ENCODE measurements at places on chromosomes 11 and 22. TPM values are rescaled to one million over a fixed set of nuclear protein-coding genes. Genes with fewer than 3 reads are reported as not detected.
A peak's percentile ranks its signal among the peaks of the same experiment; 100 is the strongest.

DNA sequence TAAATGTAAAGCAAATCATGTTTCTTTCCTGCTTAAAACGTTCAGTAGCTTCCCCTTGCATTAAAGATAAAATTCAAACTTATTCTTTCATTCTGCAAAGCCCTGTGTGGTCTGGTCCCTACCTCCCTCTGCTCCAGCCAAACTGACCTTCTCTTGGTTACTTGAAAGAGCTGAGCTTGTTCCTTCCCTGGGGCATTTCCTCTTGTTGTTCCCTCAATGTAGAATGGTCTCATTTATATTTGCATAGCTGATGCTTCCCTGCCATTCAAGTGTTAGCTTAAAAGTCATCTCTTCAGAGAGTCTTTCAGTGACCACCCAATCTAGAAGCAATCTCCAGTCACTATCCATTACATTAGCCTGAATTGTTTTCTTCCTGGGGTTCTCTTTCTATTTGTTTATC is 1618.5 kb upstream of the TENM4 start:
- DNase-seq, result no peak

The PAMR1 gene
- total RNA-seq, result not detected

GRCh38 chr11:11668274-11668673 is 46.5 kb upstream of the GALNT18 start:
- DNase-seq, result no peak

The HBE1 gene
- total RNA-seq, result not detected

DNA sequence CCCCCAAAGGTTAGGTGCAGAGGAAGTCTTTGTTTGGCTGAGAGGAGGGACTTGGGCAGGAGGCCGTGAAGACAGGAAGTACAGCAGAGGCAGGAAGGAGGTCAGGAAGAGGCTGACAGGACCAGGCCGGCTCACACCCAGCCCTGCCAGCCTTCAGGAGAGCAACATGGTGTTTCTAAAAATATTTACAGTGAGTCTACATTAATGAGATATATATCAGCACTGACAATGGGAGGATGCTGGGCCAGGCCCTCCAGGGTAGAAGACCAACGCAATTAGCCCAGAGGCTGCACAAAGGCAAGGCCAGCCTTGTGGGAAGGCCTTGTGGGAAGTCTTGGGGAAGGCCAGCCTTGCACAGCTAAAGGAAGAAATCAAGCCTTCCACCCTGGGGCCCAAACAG is 7.9 kb upstream of the APLNR start:
- DNase-seq, result no peak

- DNase-seq, result no peak
Measured at GRCh38 chr11:44977493-44977984, 26.9 kb upstream of the TP53I11 start.

The TBRG1 gene
- total RNA-seq, result 38.4 TPM

GRCh38 chr11:98565311-98565710 is 455.4 kb upstream of the CNTN5 start:
- DNase-seq, result no peak

The CD3D gene
- 438 TPM for total RNA-seq

The NCR3LG1 gene
- 6.0 TPM for total RNA-seq

- no peak for DNase-seq
Measured at GRCh38 chr11:95242091-95242844, 11.3 kb upstream of the SESN3 start.

The RCOR2 gene
- 0.11 TPM for total RNA-seq

GRCh38 chr11:82722231-82722630 is 11.4 kb downstream of the FAM181B start:
- DNase-seq, result no peak

DNA sequence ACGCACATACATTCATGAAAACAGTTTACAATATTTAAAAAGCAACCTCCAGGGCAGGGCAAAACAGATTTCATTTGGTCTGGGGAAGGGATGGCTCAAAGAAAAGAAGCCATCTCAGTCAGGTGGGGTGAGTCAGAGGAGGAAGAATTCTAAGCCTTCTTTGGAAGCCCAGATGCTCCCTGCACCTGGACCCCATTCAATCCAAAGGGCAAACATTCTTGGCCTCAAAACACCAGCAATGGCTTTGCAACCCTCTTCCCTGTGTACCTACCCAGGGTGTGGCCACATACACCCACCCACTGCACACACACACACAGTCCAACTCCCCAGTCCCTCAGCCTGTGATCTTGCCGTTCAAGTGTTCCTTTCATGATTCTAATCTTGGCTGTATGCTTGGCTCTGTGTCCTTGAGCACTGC is 2.0 kb downstream of the KCNE3 start:
- no peak for DNase-seq

DNA sequence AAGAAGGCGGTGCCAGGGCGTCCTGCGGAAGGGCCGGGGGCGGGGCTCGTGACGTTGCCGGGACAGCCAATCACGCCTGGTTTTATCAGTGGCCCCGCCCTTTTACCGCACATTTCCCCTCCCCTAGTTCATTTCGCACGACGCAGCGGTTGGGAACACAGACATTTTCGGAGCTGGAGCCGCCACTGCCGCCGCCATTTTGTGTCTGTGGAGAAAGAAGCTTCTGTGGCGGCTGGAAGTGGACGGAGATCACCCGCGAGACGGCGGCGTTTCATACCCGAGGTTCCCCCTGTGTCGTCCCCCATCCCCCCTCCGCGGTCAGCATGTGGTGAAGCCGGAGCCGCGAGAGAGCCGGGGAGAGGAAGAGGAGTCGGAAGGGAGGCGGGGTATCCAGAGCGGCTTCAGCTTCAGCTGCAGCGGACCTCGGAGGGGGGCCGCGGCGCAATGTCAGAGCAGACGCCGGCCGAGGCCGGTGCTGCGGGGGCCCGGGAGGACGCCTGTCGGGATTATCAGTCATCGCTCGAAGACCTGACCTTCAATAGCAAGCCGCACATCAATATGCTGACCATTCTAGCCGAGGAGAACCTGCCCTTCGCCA is at the start of gene PCF11:
TSS of gene PCF11 (plus strand) at position 136 of the 598 bp plus-strand sequence. CDS start at position 445, 309 bp downstream.
- DNase-seq, result no peak

- DNase-seq, result no peak
Measured at GRCh38 chr11:116750070-116750718, 22.6 kb downstream of the BUD13 start.

- DNase-seq, result no peak
Measured at GRCh38 chr22:47310601-47311000, 548.2 kb downstream of the TBC1D22A start.

DNA sequence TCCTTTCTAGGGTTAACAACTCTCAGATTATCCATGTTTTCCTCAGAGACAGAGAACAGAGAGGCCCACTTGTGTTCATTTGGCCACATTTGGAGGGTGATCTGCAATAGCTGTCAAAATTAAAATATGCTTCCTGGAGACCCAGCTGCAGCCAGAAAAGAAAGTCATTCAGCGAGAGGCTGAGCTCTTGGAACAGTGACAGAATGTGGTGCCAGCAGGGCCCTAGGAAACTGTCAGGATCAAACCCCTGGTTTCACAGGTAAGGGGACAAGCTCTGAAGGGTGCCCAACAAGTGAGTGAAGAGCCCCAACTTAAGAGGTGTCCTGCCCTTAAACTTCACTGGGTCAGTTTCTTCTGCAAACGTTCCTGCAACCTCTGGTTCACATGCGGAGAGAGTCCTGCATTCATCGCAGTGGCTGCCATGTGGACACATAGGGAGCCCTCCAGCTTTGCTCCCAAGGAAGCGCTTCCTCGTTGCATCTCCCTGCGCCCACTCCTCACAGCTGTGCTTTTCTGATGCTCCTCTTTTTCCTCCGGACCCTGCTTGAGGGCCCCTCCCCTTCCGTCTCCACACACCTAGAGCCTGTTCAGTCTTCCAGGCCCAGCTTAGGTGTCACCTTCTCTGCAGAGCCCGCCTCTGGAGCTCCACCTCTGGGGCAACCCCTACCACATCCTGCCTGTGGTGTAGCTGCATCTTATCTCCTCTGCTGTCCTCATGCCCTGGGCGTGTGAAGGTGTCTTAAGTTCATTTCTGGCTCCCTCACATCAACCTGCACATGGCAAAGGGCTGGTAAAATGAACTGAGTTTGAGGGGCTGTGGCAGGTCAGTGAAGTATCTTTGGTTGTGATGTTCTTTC is 3.9 kb downstream of the UCP3 start:
- peak; percentile 93 for DNase-seq

DNA sequence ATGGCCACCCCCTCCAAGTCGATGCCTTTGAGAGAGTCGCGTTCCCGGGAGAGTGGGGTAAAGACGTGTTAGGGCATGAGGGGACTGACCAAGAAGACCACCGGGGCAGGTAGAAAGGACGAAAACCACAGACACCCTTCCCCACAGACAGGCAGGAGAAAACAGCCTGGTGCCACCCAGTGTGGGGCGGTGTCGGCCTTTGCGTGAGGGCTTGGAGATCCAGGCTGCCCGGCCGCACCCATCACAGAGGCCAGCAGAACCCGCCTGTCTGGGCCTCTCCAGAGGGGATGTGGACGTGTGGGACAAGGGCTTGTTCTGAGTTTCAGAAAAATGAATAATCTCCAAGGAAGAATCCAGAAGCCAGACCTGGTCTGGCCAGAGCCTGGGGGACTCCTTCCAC is 30.8 kb downstream of the DAGLA start:
- no peak for DNase-seq

GRCh38 chr11:67612751-67613150 is 6.0 kb downstream of the NDUFV1 start:
- DNase-seq, result no peak

The LTO1 gene
- 25.0 TPM for total RNA-seq

The APBB1 gene
- 43.6 TPM for total RNA-seq

DNA sequence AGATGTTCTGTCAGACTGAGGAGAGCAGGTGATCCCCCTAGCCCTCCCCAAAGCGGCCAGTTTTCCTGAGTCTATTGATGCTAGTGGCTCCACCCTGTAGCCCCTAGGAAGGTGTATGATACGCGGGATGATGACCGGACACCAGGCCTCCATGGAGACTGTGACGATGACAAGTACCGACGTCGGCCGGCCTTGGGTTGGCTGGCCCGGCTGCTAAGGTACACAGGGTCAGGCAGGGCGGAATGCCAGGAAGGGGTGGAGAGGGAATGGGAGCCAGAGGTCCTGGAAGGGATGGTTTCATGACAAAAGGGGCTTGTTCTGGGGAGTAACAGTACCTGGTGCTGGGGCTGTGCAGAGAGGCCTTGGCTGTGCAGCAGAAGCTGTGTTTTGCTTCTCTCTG is 3.2 kb downstream of the ZFPL1 start:
- no peak for DNase-seq

GRCh38 chr11:76456571-76456970 is 11.8 kb downstream of the EMSY start:
- no peak for DNase-seq

- no peak for DNase-seq
Measured at GRCh38 chr22:48157676-48158075, 1395.2 kb downstream of the TBC1D22A start.

The KCNQ1 gene
- 2.6 TPM for total RNA-seq

GRCh38 chr11:47516984-47517853 is 35.7 kb downstream of the CELF1 start:
- no peak for DNase-seq

DNA sequence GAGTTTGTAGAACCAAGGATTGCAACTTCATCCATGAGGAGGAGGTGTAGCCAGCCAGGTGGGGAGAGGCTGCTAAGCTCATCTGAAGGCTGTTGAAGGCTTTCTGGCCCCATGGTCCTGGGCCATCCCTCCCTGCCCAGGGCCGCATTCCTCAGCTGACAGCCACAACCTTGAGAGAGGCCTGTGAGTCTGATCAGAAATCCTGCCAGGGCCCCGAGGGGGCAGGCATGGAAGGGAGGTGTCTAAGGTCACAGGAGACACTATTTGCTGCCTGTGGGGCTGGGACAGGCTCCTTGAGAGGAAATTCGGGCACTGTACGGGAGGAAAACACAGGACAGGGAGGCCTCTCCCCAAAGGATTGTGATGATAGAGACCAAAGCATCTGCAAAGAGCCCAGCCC is 88.1 kb upstream of the IGLL5 start:
- no peak for DNase-seq

The CD44 gene
- 534 TPM for total RNA-seq

GRCh38 chr11:37942081-37942480 is 1344.0 kb upstream of the RAG2 start:
- DNase-seq, result no peak

- DNase-seq, result no peak
Measured at GRCh38 chr11:66546368-66546965, at the start of gene ACTN3. Gene ACTN3 (plus strand): TSS chr11:66546903. CDS start chr11:66546938, 35 bp downstream.

DNA sequence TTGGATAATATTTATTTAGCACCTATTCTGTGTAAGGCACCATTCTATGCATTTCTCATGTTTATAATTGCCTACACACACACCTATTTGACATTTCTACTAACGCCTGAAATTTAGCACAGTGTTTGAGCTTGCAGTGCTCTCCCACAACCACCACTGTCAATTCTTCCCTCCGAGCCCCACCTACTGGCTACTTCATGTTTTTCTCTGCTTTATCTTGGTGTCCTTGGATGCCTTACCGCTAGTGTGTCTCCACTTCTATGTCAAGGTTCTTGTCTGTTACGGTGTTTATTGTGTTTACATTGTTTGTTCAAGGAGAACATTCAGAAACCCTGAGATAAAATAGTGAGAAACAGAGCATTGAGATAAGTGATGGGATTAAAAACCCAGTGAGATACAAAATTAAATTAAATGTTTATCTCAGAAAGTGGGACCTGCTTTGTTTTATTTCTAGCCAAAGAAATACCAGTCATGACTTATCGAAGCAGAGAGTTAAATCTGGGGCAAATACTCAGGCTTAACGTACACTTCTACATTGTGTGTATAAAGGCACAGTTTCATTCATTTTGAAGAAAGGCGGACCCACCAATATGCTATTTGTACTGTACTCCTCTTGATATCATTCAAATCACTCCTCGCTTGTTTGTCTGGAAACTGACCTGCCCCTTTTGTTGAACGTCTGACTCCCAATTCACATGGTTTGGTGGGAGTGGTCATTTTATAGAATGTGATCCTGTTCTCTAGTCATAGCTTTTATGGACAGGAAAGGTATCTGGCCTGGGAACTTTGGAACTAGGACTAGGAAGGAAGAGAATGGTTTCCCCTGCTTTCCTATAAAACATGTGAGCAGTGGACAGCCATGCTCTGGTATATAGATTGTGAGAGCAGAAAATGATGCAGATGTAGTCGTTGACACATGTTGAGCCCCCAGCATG is 39.2 kb upstream of the SLC36A4 start:
- DNase-seq, result no peak

The MS4A14 gene
- total RNA-seq, result not detected

The SYT8 gene
- not detected for total RNA-seq

The KRTAP5-9 gene
- total RNA-seq, result not detected

- DNase-seq, result no peak
Measured at GRCh38 chr11:59273373-59273841, 60.7 kb upstream of the MPEG1 start.
